ENCODE measurements at places on chromosomes 6 and 20. TPM values are rescaled to one million over a fixed set of nuclear protein-coding genes. Genes with fewer than 3 reads are reported as not detected.

The TDRD6 gene
- total RNA-seq: not detected

The GPR6 gene
- not detected for total RNA-seq

The TREM2 gene
- total RNA-seq: not detected

The CYP39A1 gene
- 0.09 TPM for total RNA-seq

The C4A gene
- 1.5 TPM for total RNA-seq

The TMEM244 gene
- not detected for total RNA-seq

The TUBE1 gene
- 6.2 TPM for total RNA-seq

The MRPL2 gene
- 60.0 TPM for total RNA-seq

The WFDC12 gene
- total RNA-seq: not detected

The MATN4 gene
- total RNA-seq: 0.06 TPM

The GHRH gene
- not detected for total RNA-seq

The RAD21L1 gene
- 0.09 TPM for total RNA-seq

The RNF182 gene
- 3.5 TPM for total RNA-seq

The GMPR gene
- 2.2 TPM for total RNA-seq

The COL12A1 gene
- total RNA-seq: 5.1 TPM

The RSPH9 gene
- 0.16 TPM for total RNA-seq

The WFDC5 gene
- not detected for total RNA-seq

The MCCD1 gene
- not detected for total RNA-seq

The BTNL2 gene
- total RNA-seq: not detected

The RALGAPB gene
- 17.1 TPM for total RNA-seq

The SLC32A1 gene
- total RNA-seq: not detected

The CCN6 gene
- not detected for total RNA-seq

The HCRTR2 gene
- not detected for total RNA-seq

The ECT2L gene
- total RNA-seq: not detected

The SNAP91 gene
- 0.21 TPM for total RNA-seq

The C2 gene
- total RNA-seq: 0.42 TPM

The COX4I2 gene
- total RNA-seq: not detected

The OPN5 gene
- not detected for total RNA-seq

The SMLR1 gene
- not detected for total RNA-seq

The KHDC1 gene
- 4.5 TPM for total RNA-seq

The LTB gene
- total RNA-seq: 0.38 TPM

The FKBP1C gene
- 2.3 TPM for total RNA-seq

The SLC2A10 gene
- total RNA-seq: not detected

The TFAP2A gene
- 16.9 TPM for total RNA-seq

The SERINC1 gene
- total RNA-seq: 96.2 TPM

The ARMC2 gene
- 2.8 TPM for total RNA-seq

The ADGB gene
- total RNA-seq: not detected

The OR2J3 gene
- total RNA-seq: not detected

The COL21A1 gene
- total RNA-seq: 0.76 TPM

The TPX2 gene
- 98.2 TPM for total RNA-seq

Data from A549 treated with CORT108297 at 1 μM for 4 hours (cell line).